ENCODE measurements at places on chromosomes 1 and 21.

DNA sequence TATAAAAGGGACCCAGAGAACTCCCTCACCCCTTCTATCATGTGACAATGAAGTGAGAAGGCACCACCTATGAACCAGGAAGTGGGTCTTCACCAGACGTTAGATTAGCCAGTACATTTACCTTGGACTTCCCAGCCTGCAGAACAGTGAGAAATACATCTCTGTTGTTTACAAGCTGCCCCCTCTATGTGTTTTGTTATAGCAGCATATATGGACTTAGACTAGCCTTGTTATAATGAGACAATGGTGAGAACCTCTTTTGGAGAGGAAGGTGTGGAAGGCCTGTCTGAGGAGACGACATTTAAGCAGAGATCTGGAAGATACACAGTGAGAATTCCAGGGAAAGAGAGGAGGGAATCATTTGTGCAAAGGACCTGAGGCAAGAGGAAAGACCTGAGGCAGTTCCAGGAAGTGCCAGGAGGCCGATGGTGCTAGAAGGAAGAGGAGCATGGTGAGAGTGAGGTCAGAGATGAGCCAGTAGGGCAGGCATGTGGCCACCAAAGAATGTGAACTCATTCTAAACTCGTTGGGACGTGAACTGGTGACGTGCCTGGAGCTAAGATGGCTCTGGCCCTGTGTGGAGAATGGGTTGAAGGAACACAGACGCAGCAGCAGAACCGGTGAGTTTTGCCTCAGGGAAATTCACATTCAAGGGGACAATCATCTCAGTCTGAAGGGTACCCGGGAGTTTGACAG lies 98.9 kb upstream of the IRF2BP2 start:
- DNase-seq: no peak

DNA sequence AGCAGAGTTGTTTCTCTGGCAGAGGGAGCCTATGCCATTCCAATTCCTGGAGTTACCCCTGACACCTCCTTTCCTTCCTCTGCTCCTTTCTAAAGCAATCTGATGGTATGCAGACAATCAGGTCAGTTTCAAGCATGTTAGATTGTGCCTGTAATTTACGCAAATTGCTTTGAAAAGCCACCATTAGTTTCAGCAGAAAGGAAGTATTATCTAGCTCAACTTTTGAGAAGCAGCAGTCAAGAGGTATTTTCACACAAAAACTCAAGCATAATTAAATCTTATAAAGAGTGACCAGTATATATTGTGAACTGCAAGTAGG lies 2.2 kb downstream of the ERRFI1 start:
- no peak for DNase-seq

DNA sequence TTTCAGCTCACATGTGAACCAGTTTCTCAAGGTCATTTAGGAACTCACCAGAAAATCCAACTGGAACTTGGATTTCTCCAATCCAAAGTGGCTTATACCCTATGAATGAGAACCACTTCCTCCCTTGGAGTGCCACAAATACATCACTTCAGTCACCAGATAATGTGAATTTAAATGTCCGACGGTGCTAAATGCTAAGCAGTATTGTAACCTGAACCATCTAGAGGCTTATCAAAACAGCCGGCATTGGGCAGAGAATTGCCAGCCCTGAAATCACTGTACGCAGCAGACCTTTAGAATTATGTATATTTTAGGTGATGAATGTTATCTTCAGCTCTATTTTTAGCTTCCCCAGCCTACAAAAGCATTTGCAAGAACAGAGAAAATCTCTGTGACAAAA lies 76.8 kb upstream of the COX20 start:
- no peak for DNase-seq

- no peak for DNase-seq
These were observed 86.1 kb upstream of the POU3F1 start for GRCh38 chr1:38132681-38133080.

GRCh38 chr1:39317910-39318633 lies 113.6 kb downstream of the MACF1 start:
- no peak for DNase-seq

DNA sequence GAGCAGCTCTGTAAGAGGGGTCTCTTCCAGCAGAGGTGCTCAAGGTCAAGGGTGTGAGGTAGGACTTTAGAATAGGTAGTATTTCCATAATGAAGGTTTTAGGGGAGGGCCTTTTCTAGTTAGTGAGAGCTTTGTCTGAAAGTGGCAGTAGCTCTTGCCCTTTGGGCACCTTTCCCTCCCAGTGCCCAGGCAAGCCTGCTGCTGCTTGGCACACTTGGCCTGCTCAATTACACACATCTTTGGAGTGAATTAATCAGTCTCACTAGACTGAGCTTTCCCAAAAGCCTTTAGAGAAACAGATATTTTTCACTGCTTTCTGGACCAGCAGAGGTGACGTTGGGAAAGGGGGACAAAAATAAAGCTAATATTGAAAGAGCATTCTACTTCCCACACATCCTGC lies 48.0 kb downstream of the MAB21L3 start:
- DNase-seq: no peak

DNA sequence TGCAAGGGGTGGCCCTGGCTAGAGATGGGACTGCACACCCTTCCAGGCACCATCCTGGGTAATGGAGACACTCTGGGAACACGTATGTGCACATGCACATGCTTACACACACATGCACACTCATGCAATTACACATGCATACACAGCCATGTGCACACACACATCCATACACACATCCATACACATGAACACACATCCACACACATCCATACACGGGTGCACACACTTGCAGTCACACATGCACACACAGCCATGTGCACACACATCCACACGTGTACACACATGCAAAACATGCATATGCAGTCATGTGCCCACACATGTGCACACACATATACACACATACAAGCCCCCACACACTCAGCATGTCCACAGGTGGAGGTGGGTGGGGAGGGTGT lies 22.3 kb upstream of the POFUT2 start:
- no peak for DNase-seq

- no peak for DNase-seq
These were observed 584 bp upstream of the C1orf141 start for GRCh38 chr1:67135354-67135753.

DNA sequence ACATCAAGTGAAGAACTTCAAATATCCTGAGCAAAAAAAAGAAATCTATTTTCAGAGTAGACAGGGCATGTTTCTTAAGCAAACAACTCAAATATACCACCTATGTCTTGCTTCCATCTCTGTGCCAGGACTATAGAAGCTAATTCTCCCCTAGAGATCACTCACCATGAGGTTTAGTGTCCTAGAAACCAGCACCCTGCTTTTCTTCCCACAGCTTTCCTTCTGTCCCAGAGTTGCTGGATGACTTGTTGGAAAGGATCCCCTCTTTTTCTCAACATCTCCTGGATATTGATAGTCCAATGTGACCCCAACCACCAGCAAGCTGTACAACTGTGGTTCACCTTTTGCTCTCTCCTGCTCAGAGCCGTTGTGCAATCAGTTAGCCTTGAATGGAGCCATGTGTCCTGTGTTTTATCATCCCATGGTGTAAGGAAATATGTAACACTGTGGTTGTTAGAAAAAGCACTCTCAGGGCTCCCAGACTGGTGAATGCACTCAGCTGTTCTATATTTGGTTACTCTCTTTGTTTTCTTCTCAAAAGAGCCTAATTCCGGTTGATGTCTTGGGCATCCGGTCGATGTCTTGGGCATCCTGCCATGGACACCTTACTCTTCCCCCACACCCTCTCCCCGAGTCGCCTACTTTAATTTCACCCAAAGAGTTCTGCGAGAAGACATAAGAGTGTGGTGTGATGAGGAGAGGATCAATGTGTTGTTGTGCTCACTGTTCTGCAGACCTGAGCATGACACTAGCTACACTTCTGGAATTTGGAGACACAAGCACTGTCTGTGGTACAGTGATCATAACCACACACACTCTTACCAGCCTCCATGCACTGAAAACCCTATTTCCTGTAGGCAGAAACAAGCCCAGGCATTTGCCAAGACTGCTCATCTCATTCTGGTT lies 1.7 kb downstream of the TNFSF4 start:
- DNase-seq: no peak

DNA sequence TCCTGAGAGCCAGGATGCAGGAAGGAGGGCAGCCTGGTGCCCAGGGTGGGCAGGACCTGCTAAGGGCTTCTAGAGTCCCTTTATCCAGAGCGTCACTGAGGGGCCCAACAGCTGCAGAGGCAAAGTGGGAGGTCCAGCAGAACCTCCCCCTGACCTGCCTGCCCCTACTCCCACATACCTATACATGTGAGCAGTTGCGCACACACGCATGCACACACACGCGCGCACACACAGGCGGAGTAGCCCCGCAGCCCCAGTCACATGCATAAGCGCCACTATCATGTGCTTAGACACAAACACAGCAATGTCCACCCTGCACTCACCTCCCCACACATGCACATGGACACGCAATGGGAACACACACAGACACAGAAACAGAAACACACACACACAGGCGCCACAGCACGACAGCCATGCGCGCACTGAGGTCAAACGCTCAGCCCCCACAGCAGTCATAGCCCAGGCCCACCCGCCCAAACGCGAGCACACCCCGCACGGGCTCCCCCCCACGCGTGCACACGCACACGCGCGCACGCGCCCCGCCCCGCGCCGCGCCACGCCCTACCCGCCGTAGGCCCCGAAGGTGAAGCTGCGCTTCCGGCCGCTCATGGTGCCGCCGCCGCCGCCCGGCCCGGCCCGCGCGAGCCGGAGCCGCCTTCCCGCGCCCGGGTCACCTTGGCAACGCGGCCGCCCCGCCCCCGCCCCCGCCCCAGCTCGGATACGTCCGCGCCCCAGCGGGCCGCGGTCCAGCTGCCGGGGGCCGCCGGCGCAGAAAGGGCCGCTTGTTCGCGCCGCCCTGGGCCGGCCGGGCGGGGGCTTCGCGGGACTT lies 17.7 kb downstream of the RAP1GAP start:
- peak; percentile 67 for DNase-seq

DNA sequence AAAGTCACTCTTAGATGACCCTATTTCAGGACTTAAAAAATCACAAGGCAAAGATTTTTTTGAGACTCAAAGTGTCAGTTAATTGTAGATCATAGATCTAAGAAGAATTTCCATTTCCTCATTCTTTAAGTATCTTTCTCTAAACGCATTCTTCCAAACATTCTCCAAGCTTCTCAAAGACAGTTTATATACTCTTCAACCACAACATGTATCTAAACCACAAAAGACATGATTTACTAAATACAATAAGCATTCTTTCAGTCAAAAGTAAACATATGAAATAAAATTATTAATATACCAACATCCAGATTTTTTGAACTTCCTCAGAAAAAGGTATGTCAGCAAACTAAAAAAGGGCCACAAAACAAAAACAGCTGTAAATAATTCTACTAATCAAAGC lies 24.4 kb downstream of the RC3H1 start:
- no peak for DNase-seq

GRCh38 chr1:98104289-98104688 lies 183.5 kb upstream of the DPYD start:
- no peak for DNase-seq
